CD4-positive, alpha-beta T cell treated with Interferon alpha-2 for 1 hour (primary cell): ENCODE measurements at places on chromosomes 2 and 18.

GRCh38 chr2:96209011-96209728 lies 543 bp upstream of the STARD7 start:
- DNase-seq = no peak

GRCh38 chr2:84844141-84844540 lies 36.7 kb downstream of the TRABD2A start:
- DNase-seq = peak; percentile 12

DNA sequence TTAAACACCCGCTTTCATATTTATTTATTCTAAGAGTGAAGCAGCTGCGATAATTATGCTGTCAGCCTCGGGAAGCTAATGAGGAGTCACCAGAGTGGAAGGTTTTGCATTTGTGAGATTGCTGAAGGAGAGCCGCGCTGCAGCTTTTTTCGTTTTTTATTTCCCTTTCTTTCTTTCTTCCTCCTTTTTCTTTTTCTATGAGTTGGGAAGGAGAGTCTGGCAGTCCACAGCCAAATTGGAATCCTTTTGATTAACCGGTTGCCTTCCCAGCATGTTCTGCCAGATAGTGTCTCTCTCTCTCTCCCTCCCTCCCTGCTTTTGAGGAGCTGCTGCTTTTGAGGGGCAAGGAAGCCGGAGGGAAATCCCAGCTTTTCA lies 82.1 kb downstream of the CDK15 start:
- DNase-seq = no peak

DNA sequence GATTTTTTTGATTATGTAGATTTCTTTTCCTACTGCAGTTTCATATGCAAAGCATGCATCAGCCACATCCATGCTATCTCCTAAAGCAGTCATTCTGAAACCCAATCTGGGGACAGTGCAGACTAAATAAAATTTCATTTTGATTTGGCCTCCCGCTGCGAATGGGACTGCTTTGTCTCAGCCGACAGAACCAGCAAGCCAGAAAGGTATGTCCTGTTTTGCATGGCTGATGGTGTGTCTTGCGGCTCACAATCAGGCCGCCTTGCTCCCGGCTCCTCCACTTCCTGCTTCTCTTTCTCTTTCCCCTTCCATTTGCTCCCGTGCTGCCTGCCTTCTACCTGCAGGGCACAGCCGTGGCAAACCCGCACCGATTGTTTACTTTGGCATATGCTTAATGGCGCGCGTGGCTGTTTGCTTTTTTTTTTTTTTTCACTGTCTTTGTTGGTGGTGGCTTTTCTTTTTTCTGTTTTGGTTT lies 419.6 kb upstream of the POU3F3 start:
- DNase-seq = peak; percentile 7

DNA sequence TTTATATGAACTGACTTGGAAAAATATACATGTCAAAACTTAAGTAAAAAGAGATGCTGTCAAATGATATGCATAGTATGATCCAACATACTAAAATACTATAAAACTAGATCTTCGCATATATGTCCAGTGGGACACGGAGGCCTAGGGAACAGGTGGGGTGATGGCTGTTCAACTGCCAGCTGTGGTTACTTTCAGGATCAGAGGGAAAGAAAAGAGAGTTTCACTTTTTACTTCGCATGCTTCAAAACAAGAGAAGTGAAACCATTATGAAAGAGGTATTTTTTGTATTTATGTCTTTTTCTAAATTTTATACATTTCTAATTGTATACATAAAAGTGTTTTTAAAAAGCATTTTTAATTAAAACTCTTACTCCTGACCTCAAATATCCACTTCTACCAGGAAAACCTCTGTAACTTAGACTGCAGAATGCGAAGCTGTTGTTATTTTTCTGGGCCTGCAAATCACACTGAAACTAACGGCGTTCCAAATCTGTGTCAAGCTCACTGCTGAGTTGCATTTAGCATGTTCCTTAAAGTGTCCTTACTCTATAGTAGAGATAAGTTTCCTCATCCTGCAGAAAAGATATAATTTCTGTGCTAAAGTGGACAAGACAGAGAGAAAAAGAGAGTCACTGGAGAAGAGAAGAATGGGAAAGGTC lies 97.8 kb upstream of the SLC35G4 start:
- DNase-seq = no peak

- DNase-seq = no peak
Measured at GRCh38 chr2:10551496-10551895, 103.4 kb upstream of the ODC1 start.

DNA sequence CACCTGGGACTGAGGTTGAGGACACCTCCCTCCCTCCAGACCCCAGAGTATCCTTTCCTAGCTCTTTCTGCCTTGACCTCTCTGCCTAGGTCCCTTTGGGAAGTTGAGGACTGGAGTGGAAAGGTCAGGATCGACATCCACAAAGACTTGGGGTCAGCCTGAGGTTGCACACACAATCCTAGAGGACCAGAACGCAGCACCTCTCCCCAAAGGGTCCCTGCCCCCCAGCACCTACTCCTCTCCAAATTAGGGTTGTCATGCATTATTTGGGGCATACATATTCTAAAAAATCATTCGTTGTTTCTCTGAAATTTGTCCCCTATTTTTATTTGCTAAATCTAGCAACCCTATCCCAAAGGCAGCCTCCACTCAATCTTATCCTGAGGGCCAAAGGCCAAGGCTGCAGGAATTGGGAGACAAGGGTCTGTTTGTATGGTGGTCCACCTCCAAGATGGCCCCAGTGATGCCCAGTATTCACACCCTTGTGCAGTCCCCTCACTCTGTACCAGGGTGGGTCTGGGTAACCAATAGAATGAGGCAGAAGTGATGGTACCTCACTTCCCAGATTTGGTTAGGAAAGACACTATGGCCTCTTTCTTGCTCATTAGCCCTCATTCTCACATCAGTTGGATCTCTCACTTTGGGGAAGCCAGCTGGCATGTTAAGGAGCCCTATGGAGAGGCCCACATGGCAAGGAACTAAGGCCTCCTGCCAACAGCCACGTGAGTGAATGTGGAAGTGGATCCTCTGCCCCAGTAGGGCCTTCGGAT lies 3.5 kb upstream of the CHRNG start:
- DNase-seq = no peak

DNA sequence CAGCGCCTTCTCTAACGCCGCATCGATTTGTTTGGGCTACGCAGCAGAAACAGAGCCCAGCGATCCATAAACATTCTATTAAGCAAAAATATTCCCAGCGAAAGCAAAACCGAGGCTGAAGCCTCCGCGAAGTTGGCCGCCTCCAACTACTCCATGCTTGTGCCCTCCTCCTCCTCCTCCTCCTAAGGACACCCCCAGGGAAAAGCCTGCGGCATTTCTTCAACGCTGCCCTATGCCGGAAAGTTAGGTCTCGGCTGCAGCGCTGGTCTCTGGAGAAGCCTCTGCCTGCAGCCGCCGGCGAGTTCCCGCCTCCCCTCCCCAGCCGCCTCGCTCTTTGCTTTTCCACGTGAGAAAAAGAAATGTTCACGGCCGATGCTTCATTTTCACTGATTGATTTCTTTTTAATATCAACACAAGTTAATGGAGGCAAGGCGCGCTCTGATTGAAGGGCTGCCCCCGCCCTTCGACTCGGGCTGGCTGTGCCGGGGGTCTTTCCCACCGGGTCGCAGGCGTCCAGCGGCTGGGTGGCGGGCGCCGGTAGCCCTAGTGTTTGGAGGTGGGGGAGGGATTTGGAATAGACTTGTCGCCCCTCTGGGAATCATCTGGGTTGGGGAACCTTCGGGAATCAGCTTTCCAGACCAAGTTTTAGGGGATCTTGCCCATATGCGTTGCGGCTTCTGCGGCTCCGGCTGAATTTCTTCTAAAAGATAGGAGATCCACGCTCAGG lies 3.9 kb downstream of the NRP2 start:
- DNase-seq = no peak

DNA sequence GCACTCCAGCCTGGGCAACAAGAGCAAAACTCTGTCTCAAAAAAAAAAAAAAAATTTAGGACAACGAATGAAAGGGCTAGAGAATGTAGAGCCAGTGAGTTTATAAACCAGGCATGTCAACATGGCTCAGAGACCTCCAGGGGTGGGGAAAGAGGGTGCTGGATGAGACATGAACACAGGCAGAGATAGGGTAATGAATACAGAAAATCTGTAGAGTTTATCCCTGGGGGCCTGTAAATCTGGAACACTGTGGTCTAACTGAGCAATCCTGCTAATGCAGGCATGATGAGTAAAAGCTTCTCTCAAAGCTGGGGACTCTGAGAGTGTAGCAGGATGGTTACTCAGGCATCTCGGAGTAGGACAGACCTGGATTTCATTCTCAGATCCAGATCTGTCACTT lies 59.2 kb upstream of the IGFBP2 start:
- no peak for DNase-seq

DNA sequence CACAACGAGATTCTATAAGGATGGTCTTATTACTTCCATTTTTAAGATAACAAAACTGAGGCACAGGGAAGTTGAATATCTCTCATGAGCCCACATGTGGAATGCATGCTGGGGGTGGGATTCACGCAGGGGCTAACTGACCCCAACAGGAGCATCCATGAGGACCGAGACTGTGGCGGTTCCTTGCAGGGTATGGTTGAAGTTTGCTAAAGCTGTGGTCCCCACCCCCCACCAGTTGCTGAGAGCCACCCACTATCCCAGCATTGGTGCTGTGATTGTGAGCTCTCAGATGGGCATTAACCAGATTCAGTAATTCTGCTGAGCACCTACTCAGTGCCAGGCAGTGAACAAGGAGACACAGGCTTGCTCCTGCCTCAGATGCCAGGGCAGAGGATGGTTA lies 116.0 kb upstream of the TEX51 start:
- DNase-seq = no peak

- DNase-seq = peak; percentile 66
Measured at GRCh38 chr18:3525870-3526420, 76.0 kb downstream of the TGIF1 start.

DNA sequence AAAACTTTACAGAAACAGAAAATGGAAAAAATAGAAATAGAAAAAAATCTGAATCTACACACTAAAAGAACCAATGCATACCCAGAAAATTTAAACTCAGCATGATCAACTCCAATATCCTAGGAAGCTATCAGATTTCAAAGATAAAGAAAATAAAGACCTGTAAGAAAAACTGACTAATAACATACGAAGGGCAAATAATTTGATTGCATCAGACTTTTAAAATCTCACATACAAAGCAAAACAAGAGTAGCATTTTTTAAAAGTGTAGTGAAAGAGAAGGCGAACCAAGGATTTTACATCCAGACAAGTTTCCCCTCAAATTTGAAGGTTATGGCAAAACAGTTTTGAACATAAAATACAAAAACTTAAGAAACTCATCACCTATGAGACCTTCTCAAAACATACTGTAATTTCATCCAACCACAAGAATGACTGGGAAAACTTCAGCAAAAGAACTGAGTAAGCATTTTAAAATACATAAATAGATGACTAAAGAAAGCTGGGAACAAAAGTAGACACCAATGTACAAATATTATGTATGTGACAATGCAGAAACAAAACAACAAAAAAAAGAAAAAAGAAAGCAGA lies 54.8 kb downstream of the NBAS start:
- DNase-seq = no peak

DNA sequence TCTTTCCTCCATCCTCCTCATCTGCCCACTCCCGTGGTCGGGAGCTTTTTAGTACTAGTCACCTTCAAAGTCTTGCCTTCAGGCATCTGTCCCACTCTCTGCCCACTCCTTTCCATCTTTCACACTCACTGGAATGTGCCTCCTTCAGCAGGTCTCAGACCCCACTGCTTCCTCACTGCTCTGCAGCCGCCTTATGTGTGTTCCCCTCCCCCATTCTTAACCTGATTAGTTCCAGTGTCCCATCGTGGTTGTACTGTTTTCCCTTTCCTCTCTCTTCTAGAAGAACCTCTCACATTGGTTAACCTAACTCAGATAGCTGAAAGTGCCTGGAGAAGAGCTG lies 3.0 kb downstream of the ARMC9 start:
- no peak for DNase-seq

DNA sequence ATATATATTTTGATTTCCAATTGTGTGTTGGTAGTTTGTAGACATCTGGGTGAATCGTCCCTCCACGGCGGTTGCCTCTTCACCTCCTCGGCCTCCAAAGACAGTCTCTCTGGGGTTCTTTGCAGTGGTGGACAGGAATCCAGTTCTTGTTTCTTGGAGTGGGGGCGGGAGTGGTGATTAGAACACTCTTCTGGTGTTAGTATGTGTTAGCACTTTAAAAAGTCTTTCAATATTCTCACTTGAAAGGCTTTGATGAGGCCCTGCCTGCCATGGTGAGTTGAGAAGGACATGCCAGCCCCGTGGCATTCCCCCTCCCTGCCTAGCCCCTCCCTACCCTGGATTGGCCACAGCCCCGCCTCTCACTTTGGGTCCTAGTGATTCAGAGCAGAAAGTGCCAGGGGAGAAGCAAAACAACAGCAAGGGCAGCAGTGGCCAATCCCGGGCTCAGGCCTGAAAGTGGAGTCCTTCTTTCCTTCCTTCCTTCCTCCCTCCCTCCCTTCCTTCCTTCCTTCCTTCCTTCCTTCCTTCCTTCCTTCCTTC lies 316.8 kb upstream of the HS6ST1 start:
- DNase-seq = no peak

DNA sequence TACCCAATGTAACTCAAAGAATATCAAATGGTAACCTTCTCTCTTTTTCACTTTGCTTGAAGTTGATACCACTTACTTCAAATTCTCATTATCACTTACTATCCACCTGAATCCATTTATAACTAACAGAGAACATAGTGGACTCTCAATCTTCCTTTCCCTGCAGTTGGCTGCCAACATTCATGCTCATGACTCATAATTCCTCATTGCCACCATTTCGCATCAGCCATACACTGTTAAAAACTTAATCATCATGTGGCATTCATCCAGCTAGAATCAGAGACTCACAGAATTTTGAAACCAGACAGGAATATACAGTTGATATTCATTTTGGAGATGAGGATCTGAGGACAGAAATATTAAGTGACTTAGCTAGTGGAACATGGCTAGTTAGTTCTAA lies 56.8 kb downstream of the SLC4A10 start:
- no peak for DNase-seq

DNA sequence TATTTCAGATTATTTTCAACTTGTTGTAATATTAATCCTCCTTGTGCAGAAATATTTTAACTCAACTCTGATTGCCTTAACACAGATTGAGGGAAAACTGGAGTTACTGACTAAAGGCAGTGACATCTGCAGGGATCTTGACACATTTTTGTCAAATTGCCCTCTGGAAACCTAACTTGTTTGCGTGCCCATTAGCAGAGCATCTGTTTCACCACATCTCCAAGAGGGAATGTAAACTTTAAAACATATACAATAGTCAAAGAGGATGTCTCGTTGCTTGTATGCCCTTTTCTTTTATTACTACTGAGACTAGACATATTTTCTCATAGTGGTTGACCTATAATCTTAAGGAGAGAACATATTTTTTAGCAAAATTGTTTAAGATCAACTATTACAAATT lies 14.2 kb downstream of the INPP1 start:
- DNase-seq = no peak

- DNase-seq = no peak
Measured at GRCh38 chr2:46334389-46335271, 37.4 kb downstream of the EPAS1 start.

GRCh38 chr18:37294951-37295350 lies 270.6 kb downstream of the CELF4 start:
- no peak for DNase-seq

GRCh38 chr2:263022-263738 lies 652 bp downstream of the SH3YL1 start:
- no peak for DNase-seq
